ENCODE measurements at places on chromosomes 6 and 20. TPM values are rescaled to one million over a fixed set of nuclear protein-coding genes. Genes with fewer than 3 reads are reported as not detected.

Gene GNAS-AS1
- total RNA-seq = 0.23 TPM

Gene ULBP3
- 2.1 TPM for total RNA-seq

Gene HLA-DOB
- 0.32 TPM for total RNA-seq

- H3K27ac ChIP-seq = no peak overlapping the region
- no peaks in the 10 kb centered on the region for H3K36me3 ChIP-seq
- DNase-seq = no peak
- peaks cover 14% of the 10 kb centered on the region for H3K4me1 ChIP-seq
- no peaks in the 10 kb centered on the region for H3K27me3 ChIP-seq
Measured at GRCh38 chr20:8425016-8425415, 292.9 kb downstream of the PLCB1 start.

- H3K4me1 ChIP-seq = peaks cover 3% of the 10 kb centered on the region
- no peak overlapping the region for H3K27ac ChIP-seq
- DNase-seq = no peak
Measured at GRCh38 chr6:4296552-4296951, 161.2 kb upstream of the ECI2 start.

DNA sequence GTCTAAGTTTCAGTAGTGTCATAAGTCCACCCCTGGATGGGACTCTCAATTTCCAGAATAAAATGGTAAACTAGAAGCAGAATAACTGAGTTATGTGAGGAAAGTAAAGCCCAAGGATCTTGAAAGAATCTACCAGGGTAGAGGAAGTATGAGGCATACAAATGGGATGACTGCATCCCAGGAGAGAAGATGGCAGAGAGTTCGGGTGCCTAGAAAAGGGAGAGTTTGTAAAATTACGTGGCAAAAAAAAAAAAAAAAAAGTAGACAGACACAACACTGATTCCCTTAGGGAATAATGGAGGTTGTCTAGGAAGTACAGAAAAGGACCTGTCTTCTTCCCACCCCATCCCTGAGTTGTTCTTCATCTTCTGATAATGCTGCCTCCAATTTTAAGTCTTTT is 3.4 kb downstream of the GABBR1 start:
- H3K27ac ChIP-seq = no peak overlapping the region
- no peak overlapping the region for H3K4me3 ChIP-seq
- peaks cover 49% of the 10 kb centered on the region for H3K4me1 ChIP-seq
- H3K27me3 ChIP-seq = no peaks in the 10 kb centered on the region

Gene AVP
- not detected for total RNA-seq

DNA sequence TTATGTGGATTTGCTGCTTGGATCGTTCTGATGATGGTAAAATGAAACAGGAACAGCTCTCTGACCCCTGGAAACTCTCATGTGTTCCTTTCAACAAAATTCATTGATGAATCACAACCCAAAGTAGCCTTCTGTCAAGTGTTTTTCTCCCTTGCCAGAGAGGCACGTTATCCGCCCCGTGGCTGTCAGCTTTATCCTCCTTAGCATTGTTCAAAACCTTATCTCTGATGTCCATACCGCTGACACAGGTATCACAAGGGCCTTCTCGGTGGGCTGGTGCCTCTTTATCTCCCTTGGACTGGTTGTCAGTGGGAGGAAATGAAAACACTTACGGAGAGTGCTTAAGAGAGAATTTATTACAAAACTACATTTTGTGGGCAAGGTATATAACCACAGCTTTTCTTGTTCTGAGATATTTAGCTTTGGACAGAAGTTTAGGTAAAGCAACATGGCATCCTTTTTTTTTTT is 84.9 kb downstream of the TIAM2 start:
- H3K27ac ChIP-seq = no peak overlapping the region
- DNase-seq = no peak
- H3K4me3 ChIP-seq = no peak overlapping the region
- H3K27me3 ChIP-seq = no peaks in the 10 kb centered on the region
- H3K4me1 ChIP-seq = no peaks in the 10 kb centered on the region
- H3K36me3 ChIP-seq = no peaks in the 10 kb centered on the region

Gene CDH4
- 0.09 TPM for total RNA-seq

- peaks cover 51% of the 10 kb centered on the region for H3K4me1 ChIP-seq
- H3K27me3 ChIP-seq = no peaks in the 10 kb centered on the region
- no peak for DNase-seq
- no peaks in the 10 kb centered on the region for H3K36me3 ChIP-seq
- H3K27ac ChIP-seq = no peak overlapping the region
Measured at GRCh38 chr20:49387581-49387939, 94.9 kb downstream of the KCNB1 start.

GRCh38 chr6:40852779-40853373 is 186.1 kb downstream of the UNC5CL start:
- peaks cover 25% of the 10 kb centered on the region for H3K27me3 ChIP-seq
- no peak overlapping the region for H3K27ac ChIP-seq
- H3K4me3 ChIP-seq = no peak overlapping the region
- H3K4me1 ChIP-seq = peaks cover 6% of the 10 kb centered on the region

Data from heart right ventricle (tissue), 16 donors.